ENCODE measurements at places on chromosomes 6 and 20. TPM values are rescaled to one million over a fixed set of nuclear protein-coding genes. Genes with fewer than 3 reads are reported as not detected.

- no peak for DNase-seq
These were observed 171.7 kb downstream of the BACH2 start for GRCh38 chr6:90124874-90125510.

DNA sequence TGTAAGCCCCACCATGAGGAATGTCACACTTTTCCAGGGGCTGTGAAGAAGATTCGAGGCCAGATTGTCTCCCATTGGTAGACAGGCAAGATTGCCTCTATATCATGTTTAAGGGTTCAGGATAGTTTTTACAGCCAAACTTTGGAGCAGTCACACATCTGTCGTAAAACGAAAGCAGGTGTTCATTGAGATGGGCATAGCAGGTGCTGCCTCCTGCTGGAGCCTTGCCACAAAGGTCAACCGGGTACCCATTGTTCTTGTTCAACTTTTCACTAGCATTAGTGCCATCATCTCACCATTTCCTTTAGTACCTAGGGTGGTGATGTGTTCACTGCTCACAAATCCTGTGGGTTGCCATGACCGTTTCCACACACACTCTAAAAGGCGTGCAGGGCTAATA lies 198.3 kb downstream of the HTR1B start:
- no peak for DNase-seq

DNA sequence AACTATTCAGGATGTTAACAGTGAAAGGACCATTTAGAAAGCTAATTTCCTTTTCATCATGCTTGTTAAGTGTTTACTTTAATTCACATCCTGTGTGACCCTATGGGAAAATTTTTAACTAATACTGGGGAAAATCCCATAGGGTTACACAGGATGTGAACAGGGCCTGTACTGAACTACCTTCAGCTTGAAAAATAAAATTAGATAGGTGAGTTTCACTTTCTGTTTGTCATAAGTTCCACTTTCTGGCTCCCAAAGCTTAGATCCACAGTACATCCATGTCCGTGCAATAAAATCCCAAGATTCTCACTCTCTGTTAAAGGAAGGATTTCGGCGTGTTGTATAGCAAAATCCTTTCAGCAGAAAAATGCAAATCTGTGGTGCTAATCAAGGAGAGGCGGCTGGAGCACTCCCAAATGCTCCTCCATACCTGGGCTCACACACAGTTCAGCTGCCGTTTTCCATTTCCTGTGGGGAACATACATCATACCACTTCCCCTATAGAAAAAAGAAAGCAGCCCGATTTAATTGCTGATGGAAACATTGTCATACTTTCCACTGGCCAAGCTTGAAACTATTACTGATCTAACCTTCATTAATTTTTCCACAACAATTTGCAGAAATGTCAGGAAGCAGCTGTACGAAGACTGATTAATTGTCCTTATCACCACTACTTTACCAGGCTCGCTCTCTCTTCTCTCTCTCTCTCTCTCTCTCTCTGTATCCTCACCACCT lies 125.2 kb downstream of the HIVEP2 start:
- no peak for DNase-seq

DNA sequence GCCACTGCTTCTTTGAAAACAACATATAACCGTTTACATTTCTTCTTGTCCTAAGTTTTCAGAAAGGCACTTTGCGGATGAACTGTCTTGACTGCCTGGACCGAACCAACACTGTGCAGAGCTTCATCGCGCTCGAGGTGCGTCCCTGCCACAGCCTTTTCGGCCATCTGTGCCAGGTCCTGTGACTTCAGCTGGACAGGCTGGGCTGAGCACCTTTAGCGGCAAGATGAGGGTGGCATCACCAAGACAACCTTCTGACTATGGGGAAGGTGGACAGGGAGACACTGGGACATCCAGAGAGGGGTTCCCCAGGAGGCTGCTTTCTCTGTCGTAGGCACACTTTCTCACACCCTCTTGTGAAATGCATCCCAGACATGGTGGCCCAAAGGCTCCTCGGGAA lies 82.1 kb downstream of the SYNJ2 start:
- DNase-seq, result no peak

- DNase-seq, result no peak
These were observed 158.2 kb upstream of the IMPG1 start for GRCh38 chr6:76230711-76231110.

- peak; percentile 26 for DNase-seq
These were observed 143.4 kb upstream of the EXOC2 start for GRCh38 chr6:836276-836853.

DNA sequence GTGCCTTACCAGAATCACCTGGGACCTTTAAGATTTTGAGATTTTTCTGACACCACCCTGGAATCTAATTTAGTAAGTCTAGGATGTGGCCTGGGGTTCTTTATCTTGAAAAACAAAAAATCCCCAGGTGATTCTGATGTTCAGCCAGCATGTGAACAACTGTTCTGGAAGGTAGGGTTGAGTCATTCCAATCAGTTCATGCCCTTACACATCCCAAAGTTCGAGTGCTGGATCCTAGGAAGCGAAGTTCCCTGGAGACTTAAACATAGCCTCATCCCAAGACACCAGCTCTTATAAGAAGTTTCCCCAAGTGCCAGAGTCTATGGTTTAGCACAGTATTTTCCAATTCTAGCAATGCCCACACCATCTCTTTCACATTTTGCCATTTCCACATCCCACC lies 6.3 kb upstream of the TSHZ2 start:
- DNase-seq, result no peak

DNA sequence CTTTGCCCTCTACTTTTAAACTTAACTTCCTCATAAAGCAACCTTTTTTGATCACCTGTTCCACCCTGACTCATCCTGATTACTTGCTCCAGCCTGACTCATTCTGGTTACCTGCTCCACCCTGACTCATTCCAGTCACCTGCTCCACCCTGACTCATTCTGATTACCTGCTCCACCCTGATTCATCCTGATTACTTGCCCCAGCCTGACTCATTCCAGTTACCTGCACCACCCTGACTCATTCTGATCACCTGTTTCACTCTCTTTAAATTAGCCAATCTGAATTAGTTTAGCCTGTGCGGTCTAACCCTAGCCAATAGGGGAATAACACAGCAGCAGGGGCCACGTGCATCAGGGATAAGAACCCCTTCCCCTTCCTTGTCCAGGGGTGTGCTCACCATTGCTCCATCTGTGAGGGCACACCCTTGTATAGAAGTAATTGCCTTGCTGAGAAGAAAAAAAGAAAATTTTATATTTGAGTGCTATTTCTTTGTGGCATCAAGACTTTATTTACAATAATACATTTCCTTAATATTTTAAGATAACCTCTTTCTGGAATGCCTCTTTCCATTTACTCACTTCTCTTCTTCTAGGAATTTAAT lies 17.9 kb downstream of the HLA-G start:
- no peak for DNase-seq

DNA sequence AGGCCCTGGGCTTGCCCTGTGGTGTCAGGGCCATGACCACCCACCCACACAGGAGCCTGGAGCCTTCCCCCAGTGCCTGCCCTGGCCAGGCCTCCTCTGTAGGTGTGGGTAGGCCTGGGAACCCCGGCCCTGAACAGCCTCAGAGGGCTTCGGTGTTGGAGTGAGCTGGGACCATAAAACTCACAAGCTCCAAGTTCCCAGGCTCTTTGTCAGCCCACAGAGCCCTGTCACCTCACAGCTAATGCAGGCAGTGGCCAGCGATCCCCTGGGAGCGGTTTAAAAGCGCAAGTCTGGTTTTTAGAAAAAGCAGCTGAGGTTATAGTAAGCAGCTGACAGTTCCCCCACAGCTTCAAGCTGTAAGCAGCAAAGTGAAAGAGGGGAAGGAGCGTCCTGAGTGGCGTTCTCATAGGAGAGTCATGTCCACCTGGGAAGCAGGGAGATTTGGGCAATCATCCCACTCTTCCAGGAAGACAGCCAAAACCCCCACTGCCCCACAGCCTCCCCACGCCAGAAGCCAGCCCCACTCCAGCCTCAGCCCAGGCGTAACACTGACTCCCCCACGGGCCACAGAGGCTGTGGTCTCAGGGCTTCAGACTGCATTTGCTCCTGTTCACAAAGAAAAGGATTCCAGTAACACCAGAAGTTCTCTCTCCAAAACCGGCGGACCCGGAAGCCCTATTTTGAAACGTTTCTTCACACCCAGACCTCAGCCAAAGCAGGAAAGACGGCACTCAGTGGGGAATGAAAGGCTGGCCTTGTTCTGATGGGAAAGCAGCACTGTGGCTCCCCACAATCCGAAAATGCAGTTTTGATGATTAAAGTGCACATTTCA lies 34.3 kb upstream of the FOXC1 start:
- DNase-seq, result no peak

- DNase-seq, result no peak
These were observed 279.7 kb downstream of the CDC5L start for GRCh38 chr6:44667226-44667625.

DNA sequence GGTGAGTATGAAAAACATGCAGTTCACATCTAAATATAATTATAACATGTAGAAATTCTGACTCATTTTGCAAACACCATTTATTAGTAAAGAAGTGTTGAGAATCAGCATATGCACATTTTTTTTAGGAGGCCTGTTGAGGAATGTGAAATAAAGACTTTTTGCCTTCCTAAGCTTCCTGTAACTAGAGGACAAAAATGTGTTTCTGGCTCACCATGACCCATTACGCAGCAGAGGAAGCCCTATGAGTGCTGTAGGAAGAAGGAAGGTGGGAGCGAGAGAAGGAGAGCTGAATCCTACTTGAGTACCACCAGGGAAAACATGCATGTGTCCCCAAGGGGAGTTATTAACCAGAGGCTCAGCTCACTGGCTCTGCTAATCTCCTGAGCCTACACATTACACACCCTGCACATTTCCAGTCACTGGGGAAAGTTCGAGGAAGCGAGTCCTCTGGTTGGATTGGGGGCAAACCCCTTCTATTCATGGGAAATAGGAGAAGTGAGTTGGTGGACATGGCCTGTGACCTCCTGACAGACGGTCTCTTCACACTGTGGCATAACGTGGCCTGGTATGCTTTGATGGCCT lies 540.5 kb upstream of the JAG1 start:
- no peak for DNase-seq

GRCh38 chr6:133097208-133097607 lies 143.9 kb upstream of the EYA4 start:
- DNase-seq, result no peak

GRCh38 chr20:10523443-10523842 lies 88.3 kb downstream of the SLX4IP start:
- DNase-seq, result no peak

DNA sequence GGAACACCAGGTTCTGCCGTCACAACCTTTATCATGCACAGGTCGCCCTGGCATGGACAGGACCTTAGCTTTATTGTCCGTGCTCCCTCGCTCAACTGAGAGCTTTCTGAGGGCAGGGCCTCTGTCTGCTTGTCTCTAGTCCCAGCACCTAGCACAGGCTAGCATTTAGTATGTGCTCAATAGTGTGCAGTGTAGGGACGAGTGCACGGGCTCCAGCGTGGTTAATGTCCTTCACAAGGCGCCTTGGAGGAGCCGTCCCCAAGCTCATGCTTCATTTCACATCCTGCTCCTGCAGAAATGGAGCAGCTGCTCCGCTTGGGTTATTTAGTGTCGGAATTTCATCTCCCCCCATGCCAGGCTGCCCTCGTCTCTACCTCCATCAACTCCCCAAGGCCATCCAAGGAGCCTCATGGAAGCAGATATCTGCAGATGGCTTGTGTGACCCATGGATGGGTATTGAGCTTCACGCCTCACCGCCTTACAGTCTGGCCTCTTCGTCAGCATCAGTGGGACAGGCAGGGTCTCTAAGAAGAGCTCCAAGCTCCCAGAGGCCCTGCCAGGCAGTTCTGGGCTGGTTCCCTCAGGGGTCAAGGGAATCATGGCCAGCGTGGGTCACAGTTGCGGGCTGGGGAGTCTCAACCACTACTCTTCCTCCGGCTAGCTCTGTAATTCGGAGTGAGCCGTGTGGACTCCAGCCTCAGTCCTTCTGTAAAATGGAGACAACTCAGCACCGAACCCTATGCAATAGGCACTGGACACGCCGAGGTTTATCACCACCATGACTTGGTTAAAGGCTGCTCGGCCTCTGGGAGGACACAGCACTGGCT lies 60.8 kb upstream of the APCDD1L start:
- no peak for DNase-seq

DNA sequence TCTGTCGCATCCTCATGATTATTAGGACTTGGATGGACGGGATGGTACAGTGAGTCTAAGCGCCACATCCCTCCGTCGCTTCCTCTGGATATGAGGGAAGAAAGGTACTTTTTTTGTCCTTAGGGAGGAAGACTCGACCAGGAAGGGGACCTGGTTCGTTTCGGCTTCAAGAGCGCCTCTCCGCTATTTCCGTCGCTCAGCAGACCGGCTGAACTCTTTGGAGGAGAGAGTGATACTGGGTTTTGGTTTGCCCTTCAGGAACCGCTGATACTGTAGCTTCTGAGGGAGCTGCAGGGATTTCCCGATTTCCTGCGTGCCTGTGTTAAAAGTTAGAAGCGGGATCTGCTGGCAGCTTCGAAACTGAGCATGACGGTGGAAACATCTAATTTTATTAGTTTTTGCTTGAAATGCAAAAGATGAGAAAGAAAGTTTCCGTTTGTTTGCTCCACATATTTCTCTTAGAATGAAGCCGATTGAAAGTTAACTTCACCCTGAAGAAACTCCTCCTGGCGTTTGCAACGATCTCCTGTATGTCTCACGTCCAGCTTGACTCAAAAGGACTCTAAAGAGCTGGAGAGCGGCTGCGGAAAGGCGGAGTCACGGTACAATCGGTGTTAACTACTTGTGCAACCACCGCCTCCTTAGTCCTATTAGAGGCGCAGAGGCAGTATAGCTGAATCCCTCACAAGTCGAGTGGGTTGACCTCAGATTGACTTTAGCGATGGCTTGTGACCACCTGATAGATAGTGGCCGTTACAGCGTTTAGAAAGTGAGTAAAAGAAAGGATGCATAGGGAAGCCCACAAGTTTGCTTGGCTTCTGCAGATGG lies 129.4 kb downstream of the TRIM27 start:
- peak; percentile 62 for DNase-seq

DNA sequence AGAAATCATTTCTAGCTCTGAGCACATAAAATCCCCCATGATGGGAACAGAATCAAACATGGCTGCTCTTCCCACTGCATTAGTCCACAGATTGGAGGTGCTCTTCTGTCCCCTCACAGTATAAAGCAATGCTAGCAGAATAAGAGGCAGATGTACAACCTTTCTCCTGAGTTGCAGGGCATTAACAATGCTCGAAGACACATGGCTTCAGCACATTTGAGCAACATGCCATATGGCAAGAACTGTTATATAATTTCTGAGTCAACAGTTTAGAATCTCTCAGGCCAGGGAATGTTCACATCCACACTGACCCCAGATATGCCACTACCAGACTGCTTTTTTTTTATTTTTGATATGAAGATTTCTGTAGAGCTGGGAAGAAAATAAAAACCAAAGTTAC lies 119.6 kb downstream of the KIF13A start:
- DNase-seq, result no peak

The SPDEF gene
- not detected for total RNA-seq

The TTBK1 gene
- total RNA-seq, result not detected

The LRRC73 gene
- 0.26 TPM for total RNA-seq

The HDGFL1 gene
- not detected for total RNA-seq

The FOXP4 gene
- total RNA-seq, result 3.7 TPM

The IYD gene
- not detected for total RNA-seq

The PI16 gene
- total RNA-seq, result not detected

The HLA-DOB gene
- total RNA-seq, result 0.58 TPM

The SLC32A1 gene
- not detected for total RNA-seq

The STMND1 gene
- not detected for total RNA-seq
